Transverse colon (tissue), 4 donors: ENCODE measurements at places on chromosomes 1 and 21. TPM values are rescaled to one million over a fixed set of nuclear protein-coding genes. Genes with fewer than 3 reads are reported as not detected.

The ARTN gene
- total RNA-seq = 0.96 TPM

The HPDL gene
- 7.8 TPM for total RNA-seq

The AMPD1 gene
- not detected for total RNA-seq

GRCh38 chr1:66690666-66691381 is 61.4 kb upstream of the DYNLT5 start:
- no peaks in the 10 kb centered on the region for H3K4me1 ChIP-seq
- no peak overlapping the region for H3K27ac ChIP-seq
- H3K4me3 ChIP-seq = no peak overlapping the region
- H3K36me3 ChIP-seq = no peaks in the 10 kb centered on the region
- H3K27me3 ChIP-seq = no peaks in the 10 kb centered on the region
- no peak for DNase-seq

DNA sequence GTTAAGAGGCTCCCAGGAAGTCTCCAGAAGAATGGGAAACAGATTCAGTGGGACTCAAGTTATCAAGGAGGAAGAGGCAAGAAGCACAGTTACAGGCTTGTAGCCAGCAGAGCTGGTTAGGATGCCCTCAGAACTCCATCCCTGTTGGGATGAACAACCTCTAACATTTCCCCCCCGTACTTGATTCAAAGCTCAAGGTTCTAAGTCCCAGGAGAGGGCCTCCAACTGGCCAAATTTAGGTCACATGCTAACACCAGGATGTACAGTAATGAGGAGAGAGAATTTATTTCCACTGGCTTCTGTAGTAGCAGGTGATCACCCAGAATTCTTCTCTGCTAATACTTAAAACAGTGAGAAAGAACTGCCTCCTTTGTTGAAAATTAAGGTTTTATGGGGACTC is 22.3 kb upstream of the HSPA13 start:
- no peak overlapping the region for H3K27ac ChIP-seq
- no peak overlapping the region for H3K4me3 ChIP-seq
- no peaks in the 10 kb centered on the region for H3K4me1 ChIP-seq
- no peak for DNase-seq
- H3K36me3 ChIP-seq = no peaks in the 10 kb centered on the region
